A172 (cell line): ENCODE measurements at places on chromosomes 5 and 9.

GRCh38 chr5:81247441-81247972, 14.4 kb downstream of the CKMT2 start:
- DNase-seq: peak; percentile 55

DNA sequence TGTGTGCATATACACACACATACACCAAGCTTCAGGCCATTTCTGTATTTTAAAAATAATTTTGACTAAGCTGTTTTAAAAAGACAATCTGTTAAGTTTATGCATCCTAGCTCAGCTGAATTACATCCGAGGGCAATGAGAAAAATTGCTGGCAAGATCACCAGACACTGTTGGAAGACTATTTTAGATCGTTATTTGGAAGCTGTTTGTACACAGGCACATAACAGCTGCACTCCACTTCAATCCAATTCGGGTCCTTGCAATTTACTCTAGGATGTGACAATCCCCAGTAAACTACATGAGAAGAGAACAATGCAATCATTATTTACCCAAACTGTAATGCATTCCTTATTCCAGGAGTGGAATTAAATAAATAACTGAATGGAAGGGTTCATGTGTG, 79.3 kb upstream of the RASA1 start:
- no peak for DNase-seq

DNA sequence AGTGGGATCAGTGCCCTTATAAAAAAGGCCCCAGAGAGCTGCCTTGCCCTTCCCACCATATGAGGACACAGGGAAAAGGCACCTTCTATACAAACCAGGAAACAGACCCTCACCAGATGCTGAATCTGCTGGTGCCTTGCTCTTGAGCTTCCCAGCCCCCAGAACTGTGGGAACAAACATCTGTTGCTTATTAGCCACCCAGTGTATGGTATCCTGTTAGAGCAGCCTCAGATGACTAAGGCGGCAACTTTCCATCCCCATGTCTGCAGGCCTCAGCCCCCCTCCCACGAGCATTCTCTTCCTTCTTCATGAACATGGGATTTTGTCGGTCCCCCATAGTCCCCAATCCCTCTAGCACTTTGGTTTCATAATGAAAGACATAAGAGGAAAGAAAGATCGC, 202.5 kb upstream of the GAS1 start:
- no peak for DNase-seq

- DNase-seq: no peak
Measured at GRCh38 chr5:158419186-158419585, 560.2 kb upstream of the CLINT1 start.

- DNase-seq: no peak
Measured at GRCh38 chr5:180109920-180110319, 38.4 kb upstream of the RNF130 start.
